ENCODE measurements at places on chromosomes 13 and 19.

DNA sequence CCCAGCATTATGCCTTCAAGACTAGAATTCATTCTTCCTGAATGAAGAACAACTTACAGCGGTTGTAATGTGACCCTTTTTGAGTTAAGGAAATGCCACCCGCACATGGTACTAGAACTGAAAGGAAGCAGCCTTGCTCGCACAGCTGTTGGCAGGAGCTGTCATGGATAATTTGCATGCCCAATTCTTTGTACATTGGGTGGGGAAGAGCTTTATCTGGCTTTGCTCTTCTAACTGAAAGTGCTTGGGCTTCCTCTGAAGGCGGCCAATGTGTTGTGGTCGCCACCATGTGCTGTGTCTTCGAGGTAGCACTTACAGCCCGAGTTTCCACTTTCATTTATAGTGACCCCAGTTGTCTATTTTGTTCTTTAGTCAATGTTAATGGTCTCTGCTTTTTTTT, 3.4 kb downstream of the CCNE1 start:
- no peak for DNase-seq

GRCh38 chr13:66222926-66223325, 1007.2 kb downstream of the PCDH9 start:
- DNase-seq: no peak

GRCh38 chr13:24459234-24459633, 53.3 kb downstream of the PARP4 start:
- peak; percentile 2 for DNase-seq

- no peak for DNase-seq
Observed at GRCh38 chr19:15289673-15290072, 42.7 kb downstream of the BRD4 start.

DNA sequence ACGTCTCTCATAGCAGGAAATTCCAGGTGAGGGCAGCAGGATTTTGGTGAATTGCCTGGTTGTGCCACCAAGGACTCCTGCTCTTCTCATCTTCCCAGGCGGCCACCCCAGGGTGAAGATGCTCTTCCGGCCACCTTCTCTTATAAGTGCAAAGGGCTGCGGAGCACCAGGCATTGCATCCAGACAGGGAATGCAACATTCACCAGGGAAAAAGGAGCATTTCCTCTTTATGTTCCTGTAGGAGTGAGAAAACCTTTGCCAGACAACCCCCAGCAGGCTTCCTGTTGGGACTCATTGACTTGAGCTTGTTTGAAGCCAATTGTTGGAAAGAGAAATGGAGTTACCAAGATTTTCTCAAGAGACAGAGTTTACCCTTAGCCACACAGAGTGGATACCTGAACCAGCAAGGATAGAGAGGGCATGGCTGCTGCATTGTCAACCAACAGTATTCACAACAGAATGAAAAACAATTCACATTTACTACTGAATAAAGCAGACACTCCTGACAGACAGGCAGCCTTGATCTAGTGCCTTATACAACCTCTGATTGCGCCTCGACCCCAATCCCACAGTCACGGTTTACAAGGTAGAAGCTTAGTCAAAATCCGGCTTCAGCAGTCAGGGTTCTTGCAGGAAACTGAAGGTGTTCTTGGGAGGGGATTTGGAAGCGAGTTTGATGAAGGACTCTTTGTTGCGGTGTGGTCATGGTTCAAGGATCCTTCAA, 1.8 kb upstream of the ATP11A start:
- DNase-seq: no peak

- DNase-seq: peak; percentile 78
Observed at GRCh38 chr19:40403262-40403984, 9.8 kb downstream of the PRX start.

DNA sequence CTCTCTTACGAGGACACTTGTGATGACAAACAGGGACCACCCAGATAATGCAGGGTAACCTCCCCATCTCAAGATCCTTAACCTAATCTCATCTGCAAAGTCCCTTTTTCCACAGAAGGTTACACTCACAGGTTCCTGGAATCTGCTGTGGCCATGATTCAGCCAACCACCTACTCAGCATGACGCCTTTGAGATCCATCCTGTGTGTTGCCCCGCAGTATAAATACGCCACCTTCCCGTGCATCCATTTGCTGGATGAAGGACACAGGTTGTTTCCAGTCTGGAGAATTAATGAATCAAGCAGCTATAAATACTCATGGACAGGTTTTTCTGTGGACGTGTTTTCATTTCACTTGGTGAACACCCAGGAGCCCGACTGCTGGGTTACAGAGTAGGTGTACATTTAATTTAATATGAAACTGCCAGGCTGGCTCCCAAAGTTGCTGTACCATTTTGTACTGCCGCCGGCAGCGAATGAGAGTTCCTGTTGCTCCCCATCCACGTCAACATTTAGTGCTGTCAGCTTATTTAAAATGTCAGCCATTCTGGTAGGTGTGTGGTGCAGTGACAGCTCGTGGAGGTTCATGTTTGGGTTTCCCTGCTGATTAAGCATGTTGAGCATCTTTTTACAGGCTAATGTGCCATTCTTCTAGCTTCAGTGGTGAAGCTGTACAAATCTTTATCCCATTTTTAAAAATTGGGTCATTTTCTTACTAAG, 40.2 kb downstream of the ELL start:
- DNase-seq: no peak

DNA sequence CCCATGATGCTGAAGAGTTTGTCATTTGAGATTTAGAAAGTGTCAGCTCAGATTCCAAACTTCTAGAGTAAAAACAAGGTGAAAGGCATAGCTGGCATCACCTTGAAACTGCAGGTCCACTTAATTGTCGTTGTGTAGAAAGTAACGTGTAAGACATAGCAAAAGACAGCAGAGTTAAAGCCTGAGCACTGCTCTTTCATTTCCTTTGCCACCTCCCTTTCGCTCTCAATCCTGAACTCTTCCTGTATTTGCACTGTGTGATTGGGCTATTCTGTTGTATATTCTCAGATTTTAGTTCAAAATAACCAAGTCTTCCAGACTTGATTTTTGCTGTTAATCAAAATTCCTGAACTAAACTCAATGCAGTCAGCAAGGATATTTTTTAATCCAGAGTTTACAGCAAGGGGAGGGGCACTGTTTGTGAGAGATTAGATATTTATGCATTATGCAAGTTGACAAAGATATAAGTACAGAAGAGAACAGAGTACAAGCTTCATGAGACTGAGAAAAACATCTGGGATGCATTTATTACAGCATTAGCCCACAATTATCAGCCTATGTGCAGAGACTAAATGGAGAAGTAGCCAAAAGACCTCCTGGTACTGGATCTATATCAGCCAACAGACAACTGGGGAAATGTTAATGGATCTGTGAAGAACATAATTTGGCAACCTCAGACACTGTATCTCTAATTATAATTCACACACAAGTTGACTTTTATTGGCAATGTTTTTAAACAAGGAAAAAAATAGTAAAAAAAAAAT, 328.6 kb downstream of the SUCLA2 start:
- no peak for DNase-seq

DNA sequence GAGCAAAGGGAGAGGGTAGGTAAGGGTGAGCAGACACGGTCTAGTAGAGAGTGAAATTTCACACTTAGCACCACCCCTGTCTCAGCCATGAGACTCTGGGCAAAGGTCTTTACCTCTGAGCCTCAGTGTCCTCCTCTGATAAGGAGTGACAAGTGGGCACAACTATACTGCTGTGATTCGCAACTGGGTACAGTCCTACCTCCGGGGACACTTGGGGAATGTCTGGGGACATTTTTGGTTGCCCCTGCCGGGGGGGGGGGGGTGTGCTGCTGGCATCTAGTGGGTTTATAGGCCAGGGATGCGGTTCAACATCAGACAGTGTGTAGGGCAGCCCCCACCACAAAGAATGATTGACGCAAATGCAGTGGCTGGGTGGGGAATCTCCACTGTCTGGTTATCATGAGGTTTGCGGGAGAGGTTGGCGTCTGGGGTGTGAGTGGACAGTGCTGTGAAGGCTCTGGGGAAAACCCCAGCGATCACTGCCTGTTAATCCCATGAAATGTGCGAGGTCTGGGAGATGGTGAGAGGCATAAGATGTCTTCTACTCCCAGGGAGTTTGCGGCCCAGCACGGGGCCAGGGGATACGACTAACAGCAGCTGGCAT, 4.3 kb downstream of the NACC1 start:
- no peak for DNase-seq

GRCh38 chr19:18895038-18895823, 727 bp downstream of the CERS1 start:
- DNase-seq: no peak

DNA sequence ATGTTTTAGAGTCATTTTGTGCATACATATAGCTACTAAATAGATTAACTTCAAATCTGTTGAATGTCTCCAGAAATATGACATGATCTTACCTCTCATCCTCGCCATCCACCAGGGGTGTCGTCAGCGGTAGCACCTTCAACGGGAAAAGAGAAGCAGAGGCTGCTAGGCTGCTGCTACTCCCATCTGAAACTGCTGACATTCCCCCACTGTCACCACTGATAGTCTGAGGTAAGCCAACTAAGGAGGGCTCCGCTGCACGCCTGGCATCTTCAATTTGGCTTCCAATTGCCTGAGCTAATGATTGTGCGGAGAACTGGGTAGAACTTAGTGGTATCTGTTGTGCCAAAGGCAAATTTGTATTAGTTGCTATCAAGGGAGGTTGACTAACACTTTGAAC, 3.1 kb downstream of the TSC22D1 start:
- DNase-seq: no peak

GRCh38 chr19:31096062-31096830, 253.0 kb downstream of the TSHZ3 start:
- DNase-seq: no peak

GRCh38 chr13:45231722-45232121, 30.9 kb upstream of the KCTD4 start:
- DNase-seq: no peak

DNA sequence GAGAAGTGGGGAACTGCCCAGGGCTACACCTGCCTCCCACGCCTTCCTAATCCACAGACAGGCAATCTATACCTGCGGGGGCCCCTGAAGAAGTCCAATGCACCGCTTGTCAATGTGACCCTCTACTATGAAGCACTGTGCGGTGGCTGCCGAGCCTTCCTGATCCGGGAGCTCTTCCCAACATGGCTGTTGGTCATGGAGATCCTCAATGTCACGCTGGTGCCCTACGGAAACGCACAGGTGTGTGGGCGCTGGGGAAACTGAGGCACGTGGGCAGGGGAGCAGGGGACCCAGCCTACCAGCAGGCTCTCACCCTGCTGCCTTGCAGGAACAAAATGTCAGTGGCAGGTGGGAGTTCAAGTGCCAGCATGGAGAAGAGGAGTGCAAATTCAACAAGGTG, 1.4 kb downstream of the IFI30 start:
- DNase-seq: no peak

- peak; percentile 97 for DNase-seq
Observed at GRCh38 chr19:46413262-46414031, at the start of gene CCDC8. TSS of gene CCDC8 (minus strand) at chr19:46413564. CDS start at chr19:46412810, 754 bp downstream.

Data from left kidney (tissue), 8 donors.